Heart left ventricle (tissue), 16 donors: ENCODE measurements at places on chromosomes 4 and X. TPM values are rescaled to one million over a fixed set of nuclear protein-coding genes. Genes with fewer than 3 reads are reported as not detected.
A peak's percentile ranks its signal among the peaks of the same experiment; 100 is the strongest.

DNA sequence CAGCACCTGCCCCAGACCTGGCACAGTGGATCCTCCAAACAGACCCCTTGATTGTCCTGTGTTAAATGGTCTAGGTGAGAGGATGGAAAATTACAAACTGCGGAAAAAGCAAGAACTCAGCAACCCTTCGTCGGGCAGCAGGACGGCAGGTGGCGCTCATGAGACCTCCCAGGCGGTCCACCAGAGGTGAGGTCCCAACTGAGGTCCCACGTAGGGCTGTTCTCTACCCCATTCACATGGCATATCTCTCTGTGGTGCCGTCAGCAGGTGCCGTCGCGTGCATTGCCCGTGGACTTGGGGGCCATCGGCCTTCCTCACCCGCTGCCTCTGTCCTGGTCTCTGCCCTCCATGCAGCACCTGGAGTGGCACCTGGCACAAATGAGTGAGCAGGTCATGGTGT is 88.2 kb downstream of the CRMP1 start:
- no peak for DNase-seq

DNA sequence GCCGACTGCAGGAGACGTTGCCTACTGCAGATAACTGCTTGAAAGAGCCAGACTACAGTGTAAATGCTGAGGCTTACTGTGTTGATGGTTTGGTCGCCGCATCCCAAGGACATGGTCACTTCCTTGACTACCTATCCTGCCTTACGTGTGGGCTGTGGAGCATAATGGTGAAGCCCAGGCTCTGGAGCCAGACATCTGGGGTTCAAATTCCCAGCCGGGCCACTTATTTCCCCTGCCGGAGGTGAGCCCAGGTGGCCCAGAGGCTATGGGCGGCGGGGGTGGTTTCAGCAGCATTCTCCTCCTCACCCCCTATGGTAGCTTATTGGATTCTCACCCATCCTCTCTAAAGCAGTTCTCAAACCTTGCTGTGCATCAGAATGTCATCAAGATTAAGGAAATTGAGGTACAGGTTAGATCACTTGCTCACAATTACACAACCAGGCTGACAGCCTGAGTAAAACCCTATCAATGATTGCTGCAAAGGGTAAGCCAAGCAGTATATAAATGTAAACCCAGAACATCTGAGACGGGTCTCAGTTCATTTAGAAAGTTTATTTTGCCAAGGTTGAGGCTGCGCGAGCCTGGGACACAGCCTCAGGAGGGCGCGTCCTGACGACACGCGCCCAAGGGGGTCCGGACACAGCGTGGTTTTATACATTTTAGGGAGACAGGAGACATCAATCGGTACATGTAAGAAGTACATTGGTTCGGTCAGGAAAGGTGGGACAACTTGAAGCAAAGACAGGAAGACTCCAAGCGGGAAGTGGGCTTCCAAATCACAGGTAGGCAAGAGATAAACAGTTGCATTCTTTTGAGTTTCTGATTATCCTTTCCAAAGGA is 48.5 kb downstream of the EVC start:
- no peak for DNase-seq

SSX1 gene
- not detected for polyA plus RNA-seq

TMLHE gene
- 16.4 TPM for polyA plus RNA-seq

MXRA5 gene
- 1.9 TPM for polyA plus RNA-seq

ATP2B3 gene
- polyA plus RNA-seq: not detected

DNA sequence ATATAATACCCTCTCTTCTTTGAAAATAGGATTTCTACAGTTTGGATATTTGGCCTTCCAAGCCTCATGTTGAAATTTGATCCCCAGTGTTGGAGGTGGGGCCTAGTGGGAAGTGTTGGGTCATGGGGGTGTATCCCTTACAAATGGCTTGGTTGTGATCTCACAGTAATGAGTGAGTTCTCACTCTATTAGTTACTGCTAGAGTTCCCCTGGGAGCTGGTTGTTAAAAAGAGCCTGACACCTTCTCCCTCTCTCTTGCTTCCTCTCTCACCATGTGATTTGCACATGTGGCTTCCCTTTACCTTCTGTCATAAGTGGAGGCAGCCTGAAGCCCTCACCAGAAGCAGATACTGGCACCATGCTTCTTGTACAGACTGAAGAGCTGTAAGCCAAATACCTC is 73.9 kb downstream of the HDAC8 start:
- no peak for DNase-seq

DNA sequence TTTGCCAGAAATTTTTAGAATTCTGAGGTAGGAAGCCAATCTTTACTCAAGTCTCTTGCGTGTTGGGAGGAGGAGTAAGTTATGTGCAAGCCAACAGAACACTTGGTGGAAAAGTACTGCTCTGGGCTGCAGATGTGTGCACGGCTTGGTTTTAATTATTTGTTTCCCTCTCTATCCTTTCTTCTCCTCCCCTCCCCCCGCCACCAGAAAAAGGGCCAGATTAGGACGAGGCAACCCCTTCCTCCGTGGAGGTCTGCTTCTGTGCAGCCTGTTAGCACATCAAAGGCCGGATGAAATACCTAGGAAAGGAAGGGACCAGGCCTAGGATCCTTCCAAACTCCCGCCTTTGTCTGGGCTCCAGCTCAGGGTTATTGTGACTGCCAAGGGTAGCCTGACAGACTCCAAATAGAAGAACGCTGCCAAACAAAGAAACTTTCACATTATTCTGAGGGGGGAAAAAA is 1.0 kb upstream of the PGRMC1 start:
- DNase-seq: no peak

DMD gene
- 49.7 TPM for polyA plus RNA-seq

DNA sequence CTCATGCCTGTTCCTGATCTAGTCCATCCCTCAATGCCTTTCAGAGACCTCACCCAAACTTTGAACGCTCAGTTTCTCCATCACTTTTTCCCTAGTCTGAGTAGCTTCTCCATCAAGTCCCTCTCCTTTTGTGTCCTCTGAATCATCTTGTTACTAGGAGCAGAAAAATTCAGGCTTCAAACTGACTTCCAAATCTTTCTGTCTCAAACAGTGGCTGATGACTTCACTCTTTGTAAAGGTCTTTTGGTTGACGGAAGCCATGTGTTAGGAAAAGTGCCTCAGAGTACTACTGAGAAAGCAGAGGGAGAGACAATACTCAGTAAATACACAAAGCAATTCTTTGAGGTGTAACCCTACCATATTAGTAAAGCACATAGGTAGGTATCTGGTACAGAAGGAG is 65.7 kb upstream of the CAMK2D start:
- no peak for DNase-seq

DNA sequence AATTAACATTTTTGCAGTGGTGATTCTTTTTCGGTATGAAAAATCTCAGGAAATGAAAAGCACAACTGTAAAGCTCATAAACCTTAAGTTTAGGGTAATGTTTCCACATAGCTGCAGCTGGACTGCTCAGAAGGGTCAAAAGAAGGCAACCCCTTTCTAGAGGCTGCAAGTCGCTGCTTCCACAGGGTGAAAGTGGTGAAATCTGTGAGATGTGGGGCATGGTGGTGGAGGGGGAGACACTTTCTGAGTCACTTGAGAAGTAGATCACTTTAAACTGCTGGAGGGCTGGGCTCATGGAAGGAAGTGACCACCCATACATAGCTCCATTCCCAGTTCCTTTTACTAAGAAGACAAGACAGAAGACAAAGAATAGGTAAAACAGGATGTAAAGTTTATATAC is 8.7 kb downstream of the SFRP2 start:
- no peak for DNase-seq

- no peak for DNase-seq
These were observed 106.5 kb downstream of the TNIP2 start for GRCh38 chr4:2649604-2650114.

- DNase-seq: peak; percentile 33
These were observed 7.1 kb downstream of the KLF3 start for GRCh38 chr4:38670939-38671591.

DNA sequence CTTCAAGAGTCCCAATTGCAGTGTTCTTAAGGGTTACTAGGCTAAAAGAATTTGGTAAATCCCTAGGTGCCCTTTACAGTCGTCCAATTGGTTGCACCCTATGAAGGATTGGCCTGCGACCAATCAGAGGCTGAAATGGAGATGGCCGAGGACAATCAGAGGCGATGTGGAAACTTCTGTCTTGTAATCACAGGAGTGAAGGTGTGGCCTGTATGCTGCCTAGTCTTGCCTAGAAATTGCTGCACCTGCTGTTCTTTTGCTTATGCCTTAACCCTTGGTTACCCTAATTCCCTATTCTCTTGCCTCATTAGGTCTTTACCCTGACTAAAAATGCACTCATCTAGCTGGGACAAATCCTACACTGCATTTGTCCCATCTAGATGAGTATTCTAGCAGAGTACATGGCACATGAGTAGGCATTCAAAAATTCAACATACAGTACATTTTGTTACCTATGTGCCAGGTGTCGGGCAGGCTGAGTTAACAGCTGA is 1.0 kb upstream of the DCK start:
- DNase-seq: no peak

- no peak for DNase-seq
These were observed 18.0 kb upstream of the MANBA start for GRCh38 chr4:102778720-102779119.
